ENCODE measurements at places on chromosomes 3 and 15.

DNA sequence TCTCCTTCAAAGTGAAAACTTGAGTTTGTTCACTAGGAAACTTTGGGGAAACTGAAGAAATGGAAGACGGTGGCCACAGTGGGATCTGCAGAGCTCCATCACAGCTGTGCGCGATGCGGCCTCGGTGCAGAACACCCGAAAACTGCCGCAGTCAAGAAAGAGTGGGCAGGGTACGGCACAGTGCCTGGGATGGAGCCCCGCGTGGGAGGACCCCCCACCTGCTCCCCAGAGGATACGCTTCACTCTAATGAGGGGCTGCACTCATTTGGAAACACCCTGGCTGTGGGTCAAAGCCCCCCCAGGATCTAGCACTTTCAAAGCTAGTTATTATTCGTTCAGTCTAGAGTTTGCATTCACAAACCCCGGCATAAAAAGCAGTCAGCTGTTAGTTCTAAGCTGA lies 9.5 kb downstream of the ADAMTS17 start:
- no peak for DNase-seq

- DNase-seq = no peak
Observed at GRCh38 chr3:127441764-127442163, 148.8 kb downstream of the TPRA1 start.

- no peak for DNase-seq
Observed at GRCh38 chr15:71937650-71938311, 127.4 kb downstream of the NR2E3 start.

GRCh38 chr3:153349108-153349499 lies 187.1 kb downstream of the RAP2B start:
- DNase-seq = no peak

DNA sequence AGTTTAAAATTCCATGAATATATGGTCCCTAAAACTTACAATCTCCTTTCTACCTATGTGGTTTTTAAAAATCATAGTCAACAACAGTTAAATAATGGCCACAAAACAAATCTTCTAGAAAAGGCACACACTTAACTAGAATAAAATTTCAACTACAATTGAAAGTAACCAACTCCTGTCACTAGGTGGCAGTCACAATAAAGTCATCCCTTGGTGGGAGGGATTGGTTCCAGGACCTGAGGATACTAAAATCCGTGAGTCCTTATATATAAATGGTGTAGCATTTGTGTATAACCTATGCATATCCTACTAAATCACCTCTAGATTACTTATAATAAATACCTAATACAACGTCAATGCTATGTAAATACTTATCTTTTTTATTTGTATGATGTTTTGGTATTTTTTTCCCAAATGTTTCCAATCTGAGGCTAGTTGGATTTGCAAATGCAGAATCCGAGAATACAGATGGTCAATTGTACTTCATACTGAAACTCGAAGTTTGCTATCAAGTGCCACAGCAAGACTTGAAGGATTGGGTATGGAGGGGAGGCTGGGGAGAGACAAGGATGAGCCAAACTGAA lies 172.6 kb downstream of the FMN1 start:
- DNase-seq = peak; percentile 2

DNA sequence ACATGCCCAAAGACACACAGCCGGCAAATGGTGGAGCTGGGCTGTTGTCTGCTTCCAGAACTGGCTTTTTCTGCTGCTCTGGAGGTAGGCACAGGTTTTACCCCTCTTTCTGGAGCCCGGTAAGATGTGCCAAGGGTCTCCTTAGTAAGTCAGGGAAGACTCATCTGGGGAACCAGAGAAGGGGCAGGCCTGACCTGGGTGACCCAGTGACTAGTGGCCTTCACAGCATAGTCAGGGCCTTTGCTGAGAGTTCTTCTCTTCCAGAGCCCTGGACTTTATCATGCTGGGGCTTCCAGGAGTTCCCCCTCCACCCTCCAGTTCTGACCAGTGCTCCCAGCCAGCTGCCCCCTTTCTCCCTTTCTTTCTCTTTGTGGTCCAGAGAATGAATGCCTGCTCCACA lies 3.2 kb downstream of the CD276 start:
- DNase-seq = no peak

- DNase-seq = no peak
Observed at GRCh38 chr3:111112913-111113312, 41.3 kb downstream of the NECTIN3 start.

GRCh38 chr3:71854096-71854495 lies 69.1 kb upstream of the PROK2 start:
- DNase-seq = no peak

DNA sequence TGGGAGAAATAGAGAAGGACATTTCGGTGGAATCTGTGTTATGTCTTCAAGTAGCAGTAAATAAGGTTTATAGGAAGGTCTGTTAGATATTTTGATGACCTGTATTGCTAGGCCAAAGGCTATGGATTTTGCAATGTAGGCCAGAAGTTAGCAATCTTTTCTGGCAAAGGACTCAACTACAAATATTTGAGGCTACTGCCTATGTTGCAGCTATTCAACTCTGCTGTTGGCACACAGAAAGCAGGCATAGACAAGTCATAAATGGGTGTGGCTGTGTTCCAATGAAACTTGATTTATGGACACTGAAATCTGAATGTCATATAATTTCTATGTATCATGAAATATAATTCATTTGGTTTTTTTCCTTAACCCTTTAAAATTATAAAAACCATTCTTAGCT lies 438.7 kb upstream of the C2CD4B start:
- DNase-seq = no peak

GRCh38 chr3:138060792-138061191 lies 50.8 kb downstream of the CLDN18 start:
- DNase-seq = no peak

GRCh38 chr15:70200511-70201424 lies 103.1 kb upstream of the TLE3 start:
- no peak for DNase-seq

- no peak for DNase-seq
Observed at GRCh38 chr3:14141602-14142341, 16.9 kb downstream of the TMEM43 start.

DNA sequence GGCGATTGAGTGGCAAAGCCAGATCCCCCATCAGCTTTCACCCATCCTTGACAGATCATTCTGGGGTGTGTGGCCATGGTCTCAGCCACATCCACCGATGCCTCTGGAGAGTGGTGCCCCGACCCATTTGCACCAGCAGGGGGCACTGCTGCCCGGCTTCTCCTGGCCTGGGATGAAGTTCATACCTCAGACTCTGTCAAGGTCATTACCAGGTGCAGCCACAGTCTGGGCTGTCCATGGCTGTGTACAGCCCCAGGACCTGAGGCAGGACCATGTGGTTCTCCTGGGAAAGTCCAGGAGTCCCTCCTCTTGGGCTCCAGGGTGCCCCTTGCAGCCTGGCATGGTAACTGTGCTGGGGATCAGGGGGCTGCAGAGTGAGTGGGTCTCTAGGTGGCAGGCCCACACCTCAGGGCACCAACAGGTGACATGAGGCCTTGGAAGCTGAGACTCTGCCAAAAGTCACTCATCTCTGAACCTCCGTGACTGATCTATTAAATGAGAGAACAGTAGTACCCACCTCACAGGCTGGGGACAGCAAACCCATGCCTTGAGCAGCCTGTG lies 67.2 kb downstream of the CACNA2D2 start:
- peak; percentile 70 for DNase-seq

DNA sequence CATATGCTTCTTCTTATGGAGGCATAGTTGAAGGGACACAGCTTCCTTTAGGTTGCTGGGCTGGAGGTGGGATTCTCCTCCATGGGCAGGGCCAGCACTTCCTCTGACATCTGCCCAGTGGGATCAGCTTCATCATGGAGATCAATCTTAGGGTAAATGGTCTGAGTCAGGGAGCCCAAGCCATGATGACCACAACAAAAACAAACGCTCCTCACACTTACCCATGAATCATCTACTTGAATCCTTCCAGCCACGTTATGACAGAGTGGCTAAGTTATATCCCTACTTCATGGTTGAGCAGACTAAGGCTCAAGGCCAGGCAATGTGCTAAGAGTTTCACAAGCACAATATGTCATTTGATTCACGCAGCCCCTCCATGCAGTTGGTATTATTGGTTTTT lies 87.2 kb upstream of the NMNAT3 start:
- no peak for DNase-seq

DNA sequence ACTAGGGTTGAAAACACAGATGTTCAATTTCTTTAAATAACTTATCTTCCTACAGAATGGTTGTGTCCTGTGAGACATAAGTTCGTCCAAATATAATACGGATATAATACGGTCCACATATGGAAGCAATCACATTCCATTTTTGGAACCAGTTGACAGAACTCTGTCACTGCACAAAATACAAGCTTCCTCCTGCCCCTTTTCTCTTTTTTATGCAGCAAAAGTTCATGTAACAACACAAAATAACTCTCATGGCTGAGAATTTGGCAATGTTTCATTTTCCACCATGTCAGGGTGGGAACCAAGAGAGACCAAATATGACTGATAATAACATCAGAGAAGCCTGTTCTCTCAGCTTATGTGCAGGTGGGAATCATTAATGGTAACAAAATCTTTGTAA lies 158.1 kb upstream of the ZNF385D start:
- DNase-seq = no peak

DNA sequence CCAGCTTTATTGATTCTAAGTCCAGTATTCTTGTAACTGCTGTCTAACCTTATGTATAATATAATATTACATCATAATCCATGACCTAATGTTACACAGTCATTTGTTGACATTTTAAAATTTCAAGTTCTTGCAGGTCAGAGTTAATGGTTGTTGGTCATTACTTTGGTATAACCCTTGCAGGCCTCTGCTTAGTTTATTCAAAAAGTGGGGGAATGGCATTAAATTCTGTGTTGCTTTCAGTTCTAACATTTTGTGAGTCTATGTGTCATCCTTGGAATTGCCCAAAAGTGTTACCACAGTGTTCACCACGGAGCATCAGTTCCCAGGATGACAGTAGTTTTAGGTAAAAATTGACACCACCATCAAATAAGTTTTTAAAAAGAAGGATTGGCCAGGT lies 174.8 kb upstream of the BCL6 start:
- no peak for DNase-seq

- DNase-seq = peak; percentile 4
Observed at GRCh38 chr3:79872483-79872882, 104.7 kb upstream of the ROBO1 start.

GRCh38 chr3:21073561-21073960 lies 677.4 kb downstream of the ZNF385D start:
- no peak for DNase-seq

GRCh38 chr15:59473226-59473625 lies 35.2 kb downstream of the FAM81A start:
- no peak for DNase-seq

DNA sequence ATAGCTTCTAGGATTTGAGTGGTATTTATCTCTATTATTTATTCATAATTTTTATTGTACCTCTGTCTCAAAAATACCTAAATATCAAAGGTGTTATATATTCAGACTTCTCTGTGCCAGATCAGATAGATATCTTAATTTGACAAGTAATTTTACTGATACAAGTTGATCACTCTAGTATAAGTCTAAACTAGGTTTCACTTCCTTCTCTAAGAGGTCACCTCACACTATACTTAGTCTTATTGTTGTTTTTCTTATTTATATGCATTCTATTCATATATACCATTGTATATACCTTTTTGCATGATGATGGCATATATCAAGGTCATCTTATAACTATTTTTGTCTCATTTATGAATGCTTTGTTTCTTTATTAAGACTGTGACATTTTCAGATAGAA lies 26.4 kb upstream of the HGD start:
- no peak for DNase-seq

DNA sequence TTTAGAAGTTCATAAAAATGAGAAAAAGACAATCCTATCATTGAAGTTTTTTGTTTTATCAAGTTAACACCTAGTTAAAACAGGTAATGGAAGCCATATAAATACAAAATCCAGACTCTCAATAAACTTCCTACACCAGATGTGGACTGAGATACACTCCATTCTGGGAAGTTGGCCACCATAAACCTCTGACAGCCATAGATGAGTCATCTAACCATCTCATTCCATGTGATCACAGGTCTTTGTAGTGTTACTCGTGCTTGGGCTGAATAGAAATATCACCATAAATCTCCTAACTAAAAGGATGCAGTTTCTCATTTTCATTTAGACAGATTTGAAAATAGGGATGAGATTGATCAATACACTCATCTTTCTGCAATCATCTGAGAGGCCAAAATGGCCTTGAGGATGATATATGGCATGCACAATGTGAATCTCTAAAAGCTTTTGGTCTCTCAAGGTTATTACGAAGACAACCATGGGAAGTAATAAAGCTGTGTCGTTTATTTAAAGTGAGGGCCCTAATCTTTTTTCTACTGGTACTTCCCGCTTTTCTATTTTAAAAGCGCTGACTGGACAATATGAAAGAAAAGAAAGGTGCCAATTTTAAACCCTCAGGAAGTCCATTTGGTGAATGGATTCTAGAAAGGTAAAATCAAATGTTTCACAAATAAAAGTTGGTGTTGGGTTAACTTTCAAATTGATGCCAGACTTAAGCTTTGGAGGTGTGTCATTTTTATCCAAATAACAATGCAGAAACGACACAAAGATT lies 155.5 kb downstream of the POLR2M start:
- no peak for DNase-seq

DNA sequence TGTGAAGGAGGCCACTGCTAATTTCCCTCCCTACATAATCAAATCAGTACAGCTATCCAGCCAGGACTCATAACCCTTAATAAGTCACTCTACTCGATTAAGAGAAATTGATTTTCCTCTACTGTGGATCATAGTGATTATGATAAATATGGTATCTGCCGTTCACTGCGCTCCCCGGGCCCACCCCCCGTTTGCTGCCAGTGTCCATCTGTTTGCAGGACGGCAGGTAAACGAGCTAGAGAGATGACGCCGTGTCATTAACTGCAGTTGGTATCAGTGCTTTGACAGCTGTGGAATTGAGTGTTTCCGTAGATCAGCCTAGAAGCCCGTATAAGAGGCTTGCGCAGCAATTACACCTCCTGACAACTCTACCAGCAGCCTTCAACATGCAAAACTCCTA lies 94.9 kb downstream of the ROBO2 start:
- DNase-seq = no peak

- no peak for DNase-seq
Observed at GRCh38 chr15:63226966-63227401, 37.6 kb downstream of the RAB8B start.

DNA sequence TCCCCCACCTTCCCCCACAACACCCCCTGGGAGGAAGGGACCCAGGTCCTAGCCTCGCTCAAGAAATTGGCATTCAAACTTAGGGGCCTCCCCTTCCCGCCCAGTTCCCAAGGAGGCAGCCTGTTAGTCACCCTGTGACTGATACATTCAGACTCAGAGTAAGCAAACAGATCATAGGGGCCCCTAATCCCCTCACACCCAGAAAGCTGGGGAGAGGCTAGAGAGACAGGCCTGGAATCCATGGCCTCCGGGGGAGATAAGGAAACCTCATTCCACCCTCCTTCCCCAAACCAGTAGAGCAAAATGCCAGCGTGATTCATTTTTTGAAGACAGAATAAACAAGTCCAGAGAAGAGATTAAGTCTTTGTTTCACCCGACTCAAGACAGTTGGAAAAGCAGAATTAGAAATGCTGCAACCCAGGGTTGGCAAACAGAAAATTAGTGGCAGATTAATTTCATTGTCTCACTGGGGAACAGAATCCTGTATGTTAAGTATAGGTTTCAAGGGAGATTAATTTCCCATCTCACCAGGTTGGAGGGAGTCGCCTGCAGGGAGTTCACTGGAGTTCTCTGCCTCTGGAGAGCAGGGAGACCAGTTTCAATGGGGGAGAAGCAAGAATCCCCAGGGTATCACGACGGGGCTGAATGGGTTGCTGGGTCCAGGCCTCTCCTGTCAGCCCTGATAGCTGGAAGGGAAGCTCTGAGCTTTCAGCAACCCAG lies 268.3 kb downstream of the UACA start:
- DNase-seq = peak; percentile 88

- DNase-seq = no peak
Observed at GRCh38 chr3:129421988-129422745, 6.3 kb downstream of the EFCAB12 start.
